ENCODE measurements at places on chromosomes 12 and 14.

GRCh38 chr12:111434680-111435338 lies 29.1 kb downstream of the SH2B3 start:
- peak; percentile 60 for DNase-seq

DNA sequence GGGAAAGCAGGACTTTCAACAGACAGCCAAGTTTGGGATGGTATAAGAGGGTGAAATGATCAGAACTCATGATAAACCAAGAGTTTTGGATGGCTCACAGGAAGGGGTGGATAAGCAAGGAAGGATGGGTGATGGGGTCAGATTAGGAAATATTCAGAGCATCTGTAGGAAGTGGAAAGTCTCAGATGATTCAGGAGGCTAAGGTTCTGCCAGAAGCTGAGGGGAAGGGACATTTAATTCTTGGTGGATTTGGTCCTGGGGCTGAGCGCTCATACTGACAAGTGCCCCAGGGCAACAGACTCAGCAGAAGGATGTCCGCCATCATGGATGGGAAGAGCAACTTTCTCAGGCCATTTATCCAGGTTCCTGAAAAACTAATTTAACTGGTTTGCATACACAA lies 28.4 kb upstream of the BDKRB2 start:
- no peak for DNase-seq

- DNase-seq, result no peak
Observed at GRCh38 chr12:92400006-92400405, 254.4 kb upstream of the BTG1 start.

DNA sequence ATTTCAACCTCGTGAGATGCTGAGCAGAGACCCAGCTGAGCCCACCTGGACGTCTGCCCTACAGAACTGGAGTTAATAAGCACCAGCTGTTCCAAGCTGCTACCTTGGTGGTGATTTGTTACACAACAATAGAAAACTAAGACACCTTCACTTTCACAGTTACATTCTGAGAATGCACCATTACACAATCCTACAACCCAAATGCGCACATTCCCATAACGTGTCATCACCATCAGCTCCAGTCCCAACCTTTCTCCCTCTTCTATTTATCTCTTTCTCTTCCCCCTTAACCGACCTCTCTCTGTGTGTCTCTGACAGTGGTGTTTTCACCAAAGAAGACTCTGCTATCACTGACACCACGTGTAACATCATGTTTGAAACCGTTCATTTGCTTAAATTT lies 91.9 kb downstream of the TMEM132D start:
- DNase-seq, result no peak

DNA sequence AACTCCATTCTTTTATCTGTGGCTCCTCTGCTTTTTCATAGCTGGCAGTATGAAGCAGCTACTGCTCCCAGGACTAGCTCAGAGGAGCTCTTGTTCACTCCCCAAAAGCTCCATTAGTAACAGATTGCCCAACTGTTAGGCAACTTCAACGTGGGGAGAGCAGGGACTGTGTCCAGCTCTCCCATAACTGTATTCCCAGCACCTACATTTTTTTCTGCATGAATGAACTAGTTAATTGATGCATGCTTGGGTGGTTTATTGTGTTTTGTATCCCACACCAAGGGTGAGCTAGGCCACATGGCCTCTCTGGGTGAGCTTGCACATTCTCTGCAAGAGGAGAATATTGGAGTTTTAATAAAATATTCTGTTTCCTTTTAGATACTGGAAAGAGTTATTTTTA lies 15.2 kb downstream of the STON2 start:
- DNase-seq, result no peak

GRCh38 chr12:91874086-91874865 lies 271.4 kb downstream of the BTG1 start:
- no peak for DNase-seq

GRCh38 chr12:89064151-89064550 lies 288.1 kb downstream of the DUSP6 start:
- no peak for DNase-seq
